ENCODE measurements at places on chromosomes 13 and 19.

- no peak for DNase-seq
Measured at GRCh38 chr19:5692723-5693194, 2.7 kb downstream of the RPL36 start.

DNA sequence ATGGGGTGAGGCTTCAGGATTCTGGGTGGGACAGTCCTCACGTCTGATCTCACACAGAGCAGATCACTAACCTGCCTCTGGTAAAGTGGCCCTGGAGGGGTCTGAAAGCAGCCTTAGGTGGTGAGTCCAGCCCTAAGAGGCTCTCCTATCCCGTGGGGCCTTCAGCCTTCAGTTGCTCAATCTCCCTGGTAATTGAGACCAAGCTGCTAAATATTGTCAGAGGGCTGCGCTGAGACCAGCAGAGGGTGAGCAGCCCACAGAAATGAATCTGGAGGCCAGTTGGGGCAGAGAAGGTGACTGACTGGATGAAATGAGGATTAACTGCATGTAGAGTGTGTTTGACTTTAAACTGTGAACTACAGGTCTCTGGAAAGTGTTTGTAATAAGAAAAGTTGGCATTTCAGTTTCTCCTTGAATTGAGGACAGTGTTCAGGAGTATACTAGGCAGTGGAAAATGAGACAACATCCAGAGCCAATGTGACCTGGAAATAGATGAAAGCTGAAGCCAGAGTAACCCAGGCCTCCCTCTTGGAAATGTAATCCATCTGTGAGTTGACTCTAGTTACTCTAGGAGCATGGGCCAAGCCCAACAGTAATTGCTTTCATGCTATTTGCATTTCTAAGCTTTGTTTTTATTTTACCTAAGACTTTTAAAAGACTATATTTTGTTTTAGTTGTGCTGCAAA is 14.3 kb upstream of the HSPH1 start:
- no peak for DNase-seq

DNA sequence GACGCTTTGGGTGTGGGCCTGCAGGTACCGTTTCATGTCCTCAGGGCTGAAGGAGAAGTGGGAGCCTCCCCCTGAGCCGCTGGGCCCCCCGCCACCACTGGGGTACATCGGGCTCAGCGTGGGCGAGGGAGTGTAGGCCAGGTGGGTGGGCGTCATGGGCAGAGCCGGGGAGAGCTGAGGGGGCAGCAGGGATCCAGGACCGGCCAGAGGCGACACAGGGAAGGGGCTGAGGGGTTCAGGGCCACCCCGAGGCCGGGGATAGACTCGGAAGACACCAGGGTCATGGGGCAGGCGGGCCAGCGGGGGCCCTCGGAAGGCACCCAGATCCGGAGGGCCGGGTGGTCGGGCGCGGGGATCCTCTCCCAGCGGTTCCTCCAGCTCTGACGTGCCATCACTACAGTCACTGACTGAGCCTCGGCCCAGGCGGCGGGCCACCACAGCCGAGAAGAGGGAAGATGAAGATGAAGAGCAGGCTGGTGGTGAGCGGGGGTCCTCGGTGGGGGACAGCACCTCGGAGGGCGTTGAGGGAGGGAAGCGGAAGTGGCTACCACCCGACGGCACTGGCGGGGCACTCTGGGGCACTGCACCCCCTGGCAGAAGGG is 5.7 kb downstream of the ERF start:
- no peak for DNase-seq

GRCh38 chr19:56159009-56159559 is 16.7 kb upstream of the GALP start:
- DNase-seq, result no peak

GRCh38 chr13:25783076-25783475 is 268.7 kb downstream of the SHISA2 start:
- DNase-seq, result no peak
